GM04504 (cell line): ENCODE measurements at places on chromosomes 6 and 20.

GRCh38 chr20:1526896-1527295 is 30.6 kb downstream of the SIRPD start:
- no peak for DNase-seq

- DNase-seq, result no peak
Measured at GRCh38 chr6:99603421-99604165, 3.0 kb upstream of the PRDM13 start.

DNA sequence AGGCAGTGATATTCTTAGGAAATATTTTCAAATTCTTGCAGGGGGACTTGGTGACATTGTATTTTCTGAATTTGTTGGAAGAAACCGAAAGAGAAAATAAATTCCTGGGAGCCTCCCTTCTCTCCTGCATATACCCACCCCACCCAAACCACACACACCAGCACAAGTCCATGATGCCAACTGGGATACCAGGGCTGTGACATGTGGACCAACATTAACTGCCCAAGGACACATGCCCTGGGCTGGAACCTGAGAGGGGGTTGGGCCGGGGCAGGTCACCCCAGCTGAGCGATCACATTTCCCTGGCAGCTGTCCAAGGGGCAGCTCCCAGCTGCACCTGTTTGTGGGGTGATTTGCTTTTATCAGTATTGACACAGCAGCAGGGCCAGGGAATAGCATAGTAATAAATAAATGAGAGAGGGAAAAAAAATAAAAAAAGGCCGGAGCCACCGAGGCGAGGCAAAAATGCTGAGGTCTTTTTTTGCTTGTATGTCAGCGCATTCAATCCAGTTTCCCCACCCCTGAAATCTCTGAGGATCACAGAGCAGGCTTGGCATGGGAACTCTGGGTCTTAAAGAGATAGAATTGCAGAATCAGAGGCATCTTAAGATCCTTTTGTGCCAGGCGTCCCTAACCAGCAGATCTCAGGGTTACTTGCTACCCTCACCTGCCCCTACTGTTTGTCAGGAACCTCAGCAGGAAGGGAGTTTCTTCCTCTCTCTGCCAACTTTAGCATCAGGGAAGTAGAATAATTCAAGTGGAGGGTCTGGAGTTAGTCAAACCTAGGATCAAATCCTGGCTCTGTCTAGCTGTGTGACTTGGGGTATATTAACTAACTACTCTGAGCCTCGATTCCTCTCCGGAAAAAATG is 66.5 kb upstream of the PIM1 start:
- DNase-seq, result no peak

DNA sequence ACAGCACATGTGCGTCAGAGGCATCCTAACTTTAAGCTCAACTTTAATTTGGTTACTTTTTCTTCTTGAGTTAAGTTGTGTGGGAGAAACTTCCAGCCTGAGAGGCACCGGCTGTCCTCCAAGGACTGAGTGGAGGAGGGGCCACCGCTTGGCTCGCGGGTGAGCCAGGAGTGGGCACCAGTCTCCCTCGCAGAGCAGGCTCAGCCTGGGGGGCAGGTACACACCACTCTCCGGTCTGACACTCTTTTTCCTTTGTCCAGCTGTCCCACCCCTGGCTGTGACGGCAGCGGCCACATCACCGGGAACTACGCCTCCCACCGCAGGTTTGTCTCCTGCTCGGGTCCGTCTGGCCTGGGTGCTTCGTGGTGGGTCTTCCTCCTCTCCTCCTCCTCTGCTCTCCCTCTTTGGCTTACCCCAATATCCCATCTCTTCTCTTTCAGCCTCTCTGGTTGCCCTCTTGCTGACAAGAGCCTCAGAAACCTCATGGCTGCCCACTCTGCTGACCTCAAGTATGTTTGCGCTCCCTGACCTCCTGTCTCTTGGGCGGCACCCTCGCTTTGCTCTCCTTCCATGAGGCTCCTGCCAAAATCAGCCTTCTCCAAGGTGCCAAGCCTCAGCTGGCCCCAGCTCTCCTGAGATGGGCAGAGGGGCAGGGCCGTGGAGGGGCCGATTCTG is 32.6 kb upstream of the PCMTD2 start:
- no peak for DNase-seq

- DNase-seq, result no peak
Measured at GRCh38 chr6:100153636-100154275, 159.7 kb upstream of the MCHR2 start.

- DNase-seq, result peak; percentile 87
Measured at GRCh38 chr6:109094416-109095035, at the start of gene SESN1. Gene SESN1 (minus strand): TSS chr6:109094846. CDS start chr6:109094073, 773 bp downstream.

- DNase-seq, result no peak
Measured at GRCh38 chr6:3090013-3090412, 21.7 kb downstream of the RIPK1 start.

- no peak for DNase-seq
Measured at GRCh38 chr6:53466257-53466656, 78.6 kb downstream of the GCLC start.

- DNase-seq, result no peak
Measured at GRCh38 chr20:52539891-52540290, 348.3 kb upstream of the ZFP64 start.

DNA sequence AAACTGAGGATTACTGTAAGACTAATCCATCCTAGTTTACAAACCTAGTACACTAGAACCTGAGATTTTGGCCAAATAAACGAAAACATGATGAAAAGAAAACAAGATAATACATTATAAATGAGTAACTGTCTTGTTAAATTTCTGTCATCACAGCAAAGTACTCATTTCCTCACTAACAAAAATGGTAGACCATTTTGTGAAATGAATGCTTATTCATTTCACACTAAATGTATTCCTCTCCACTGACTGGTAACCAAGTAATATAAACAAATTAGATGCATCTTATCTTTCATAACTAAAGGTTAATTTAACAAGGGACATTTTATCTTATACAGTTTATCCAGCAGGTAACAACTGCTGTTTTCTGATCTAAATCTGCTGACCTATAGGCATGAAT is 143.7 kb downstream of the REV3L start:
- DNase-seq, result no peak

DNA sequence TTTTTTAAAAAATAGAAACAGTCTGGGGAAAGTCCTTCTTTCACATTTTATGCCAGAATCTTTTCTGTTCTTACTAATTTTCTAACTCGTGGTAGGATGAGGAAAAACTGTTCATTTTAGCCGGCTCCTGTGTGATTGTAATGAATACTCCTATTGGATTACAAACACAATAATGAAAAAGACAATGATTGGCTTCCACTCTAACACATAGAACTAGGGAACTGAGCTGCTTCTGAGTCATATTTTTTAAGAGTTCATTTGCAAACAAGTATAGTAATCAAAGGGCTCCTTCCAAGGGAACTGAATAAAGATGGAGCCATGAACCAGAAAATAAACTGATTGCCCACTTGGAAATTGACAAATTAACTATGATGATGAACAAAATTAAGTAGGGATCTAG is 265.3 kb upstream of the TCF21 start:
- DNase-seq, result no peak

GRCh38 chr20:64052987-64053840 is 3.8 kb upstream of the SOX18 start:
- no peak for DNase-seq

DNA sequence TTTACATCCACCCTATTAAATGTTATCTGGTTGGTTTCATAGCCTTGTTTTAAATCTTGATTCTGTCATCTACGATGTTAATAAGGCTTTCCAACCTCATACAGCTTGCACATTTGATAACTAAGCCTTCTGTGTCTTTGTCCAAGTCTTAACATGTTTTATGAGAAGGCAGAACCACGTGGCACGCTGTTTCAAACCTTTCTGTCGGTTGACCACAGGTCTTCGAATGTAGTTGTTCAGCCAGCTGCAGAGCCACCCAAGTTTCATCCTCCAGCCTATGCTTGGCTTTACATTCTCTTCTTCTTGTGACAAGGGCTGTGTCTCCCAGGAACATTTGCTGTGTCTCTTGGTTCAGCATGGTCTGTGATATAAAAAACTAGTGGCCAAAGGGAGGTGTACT is 15.7 kb upstream of the SGK2 start:
- no peak for DNase-seq

- no peak for DNase-seq
Measured at GRCh38 chr6:167793421-167793820, 33.3 kb upstream of the AFDN start.

DNA sequence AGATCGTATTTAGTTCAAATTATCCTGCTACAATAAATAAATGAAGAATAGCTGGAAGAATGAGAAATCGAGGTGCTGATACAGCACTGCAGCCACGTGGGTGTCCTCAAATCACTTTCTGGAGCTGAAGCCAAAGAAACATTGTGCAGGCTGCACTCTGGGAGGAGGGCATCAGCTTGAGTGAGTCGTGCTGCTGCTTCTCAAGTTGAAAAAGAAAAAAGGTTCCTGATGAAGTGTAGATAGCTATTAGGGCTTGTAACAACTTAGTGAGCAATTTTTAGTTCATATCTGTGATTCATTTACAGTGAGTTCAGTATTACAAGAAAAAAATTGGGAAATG is 40.5 kb downstream of the DSE start:
- DNase-seq, result no peak

- no peak for DNase-seq
Measured at GRCh38 chr20:537983-538382, 5.6 kb downstream of the CSNK2A1 start.

GRCh38 chr6:128511506-128511905 is 8.9 kb downstream of the PTPRK start:
- no peak for DNase-seq

DNA sequence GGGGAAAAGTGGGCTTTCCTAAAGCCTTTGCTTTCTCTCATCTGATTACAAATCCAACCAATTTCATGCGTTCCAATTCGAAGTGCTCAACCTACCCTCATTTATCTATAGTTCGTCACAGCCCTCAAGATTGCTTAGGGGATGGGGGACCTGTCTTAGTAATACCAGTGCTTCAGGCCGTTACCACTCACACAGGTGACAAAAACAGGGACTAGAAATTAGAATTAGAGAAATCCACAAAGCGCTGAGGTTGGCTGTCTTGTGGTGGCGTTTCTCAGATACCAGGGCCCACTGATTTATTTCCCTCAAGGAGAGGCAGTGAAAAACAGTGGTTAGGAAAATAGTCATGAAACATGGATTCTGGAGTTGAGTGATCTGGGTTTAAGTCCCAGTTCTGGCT is 121.6 kb upstream of the SPACA1 start:
- DNase-seq, result no peak

DNA sequence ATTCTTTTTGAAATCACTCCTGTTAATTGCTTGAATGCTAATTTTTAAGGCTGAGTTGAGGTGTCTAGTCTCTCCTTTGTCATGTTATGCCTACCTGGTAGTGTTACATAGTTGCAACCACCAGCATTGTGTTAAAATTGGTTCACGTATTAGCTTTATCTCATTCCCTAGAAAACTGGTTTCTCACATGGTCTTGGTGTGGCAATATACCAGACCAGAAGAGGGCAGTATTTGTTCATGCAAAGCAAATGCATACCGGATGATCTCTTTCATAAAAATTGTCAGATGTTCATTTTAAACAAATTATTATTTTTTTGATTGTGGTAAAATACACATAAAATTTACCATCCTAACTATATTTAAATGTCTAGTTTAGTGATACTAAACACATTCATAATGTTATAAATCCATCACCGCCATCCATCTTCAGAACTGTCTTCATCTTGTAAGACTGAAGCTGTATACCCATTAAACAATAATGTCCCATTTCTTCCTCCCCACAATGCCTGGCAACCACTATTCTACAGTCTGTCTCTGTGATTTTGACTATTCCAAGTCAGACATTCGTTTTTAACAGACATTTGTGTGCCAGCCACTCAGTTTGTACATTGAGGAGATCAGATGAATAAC is 92.8 kb downstream of the ATRN start:
- DNase-seq, result peak; percentile 22

DNA sequence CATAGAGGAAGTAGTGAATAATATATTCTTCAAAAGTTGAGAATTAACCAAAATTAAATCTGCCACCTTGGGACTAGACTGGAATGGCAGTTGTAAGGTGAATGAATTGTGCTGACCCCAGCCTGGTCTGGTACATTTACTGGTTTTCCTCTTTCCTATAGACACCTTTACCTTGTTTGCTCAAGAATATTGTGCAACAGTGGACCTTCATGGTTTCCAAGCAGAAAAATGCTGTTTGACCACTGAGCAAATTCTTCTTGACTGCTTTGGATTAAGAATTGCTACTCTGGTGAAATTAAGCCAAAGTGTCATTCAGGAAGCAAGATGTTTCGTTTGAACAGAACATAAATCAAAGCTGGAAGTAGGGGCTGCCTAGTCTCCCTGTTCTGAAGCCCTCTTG is 156.6 kb upstream of the TAB2 start:
- no peak for DNase-seq

GRCh38 chr6:148144917-148145521 is 197.6 kb upstream of the SASH1 start:
- DNase-seq, result peak; percentile 42
